ENCODE measurements at places on chromosomes 16 and 17.

DNA sequence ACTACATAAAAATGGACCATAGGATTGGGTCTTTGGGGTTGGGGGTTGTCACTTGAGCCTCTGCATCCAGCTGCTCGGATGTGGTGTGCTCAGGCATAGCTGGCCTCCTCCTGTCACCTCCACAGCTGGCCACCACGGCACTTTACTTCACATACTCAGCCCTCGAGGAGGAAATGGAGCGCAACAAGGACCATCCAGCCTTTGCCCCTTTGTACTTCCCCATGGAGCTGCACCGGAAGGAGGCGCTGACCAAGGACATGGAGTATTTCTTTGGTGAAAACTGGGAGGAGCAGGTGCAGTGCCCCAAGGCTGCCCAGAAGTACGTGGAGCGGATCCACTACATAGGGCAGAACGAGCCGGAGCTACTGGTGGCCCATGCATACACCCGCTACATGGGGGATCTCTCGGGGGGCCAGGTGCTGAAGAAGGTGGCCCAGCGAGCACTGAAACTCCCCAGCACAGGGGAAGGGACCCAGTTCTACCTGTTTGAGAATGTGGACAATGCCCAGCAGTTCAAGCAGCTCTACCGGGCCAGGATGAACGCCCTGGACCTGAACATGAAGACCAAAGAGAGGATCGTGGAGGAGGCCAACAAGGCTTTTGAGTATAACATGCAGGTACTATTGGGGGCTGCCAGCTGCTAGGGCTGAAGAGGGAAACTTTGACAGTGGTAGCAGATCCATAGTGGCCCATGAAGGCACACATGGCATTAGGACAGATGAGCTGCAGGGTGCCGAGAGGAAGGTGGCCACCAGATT, 30.8 kb downstream of the CDIP1 start:
- no peak for DNase-seq

GRCh38 chr16:85519540-85520231, 93.4 kb upstream of the GSE1 start:
- no peak for DNase-seq

DNA sequence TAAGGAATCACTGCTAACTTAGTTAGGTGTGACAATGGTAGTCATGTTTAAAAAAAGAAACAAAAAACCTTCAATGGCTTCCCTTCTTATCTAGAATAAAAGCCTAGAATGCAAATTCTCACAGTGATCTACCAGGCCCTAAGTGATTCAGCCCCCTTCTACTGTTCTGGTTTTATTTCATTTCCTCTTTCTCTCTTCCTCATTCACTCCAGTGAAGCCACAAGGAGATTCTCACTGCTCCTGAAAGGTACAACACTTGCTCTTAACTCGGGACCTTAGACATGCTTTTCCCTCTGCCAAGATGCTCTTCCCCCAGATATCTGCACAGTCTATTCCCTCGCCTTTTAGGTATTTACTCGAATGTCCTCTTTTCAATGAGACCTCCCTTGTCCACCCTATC, 3.7 kb downstream of the PIGS start:
- no peak for DNase-seq

- no peak for DNase-seq
Observed at GRCh38 chr16:81785138-81785924, 6.2 kb downstream of the PLCG2 start.

GRCh38 chr17:15742921-15743320, 10.8 kb downstream of the TBC1D26 start:
- no peak for DNase-seq

DNA sequence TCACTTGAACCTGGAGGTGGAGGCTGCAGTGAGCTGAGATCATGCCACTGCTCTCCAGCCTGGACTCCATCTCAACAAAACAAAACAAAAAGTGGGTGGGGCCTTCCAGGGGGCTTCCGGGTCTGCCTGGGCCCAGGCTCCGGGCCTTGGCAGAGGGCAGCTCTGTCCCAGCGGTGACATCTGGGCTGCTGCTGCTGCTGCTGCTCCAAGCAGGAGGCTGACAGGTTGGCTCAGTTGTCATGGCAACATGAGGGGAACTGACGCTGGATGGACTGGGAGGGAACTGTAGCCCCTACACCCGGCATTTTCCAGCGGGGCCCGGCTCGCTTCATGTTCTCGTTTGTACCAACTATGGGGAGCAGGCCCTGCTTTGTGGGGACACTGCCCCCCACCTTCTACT, 4.0 kb downstream of the BAIAP3 start:
- DNase-seq: no peak

DNA sequence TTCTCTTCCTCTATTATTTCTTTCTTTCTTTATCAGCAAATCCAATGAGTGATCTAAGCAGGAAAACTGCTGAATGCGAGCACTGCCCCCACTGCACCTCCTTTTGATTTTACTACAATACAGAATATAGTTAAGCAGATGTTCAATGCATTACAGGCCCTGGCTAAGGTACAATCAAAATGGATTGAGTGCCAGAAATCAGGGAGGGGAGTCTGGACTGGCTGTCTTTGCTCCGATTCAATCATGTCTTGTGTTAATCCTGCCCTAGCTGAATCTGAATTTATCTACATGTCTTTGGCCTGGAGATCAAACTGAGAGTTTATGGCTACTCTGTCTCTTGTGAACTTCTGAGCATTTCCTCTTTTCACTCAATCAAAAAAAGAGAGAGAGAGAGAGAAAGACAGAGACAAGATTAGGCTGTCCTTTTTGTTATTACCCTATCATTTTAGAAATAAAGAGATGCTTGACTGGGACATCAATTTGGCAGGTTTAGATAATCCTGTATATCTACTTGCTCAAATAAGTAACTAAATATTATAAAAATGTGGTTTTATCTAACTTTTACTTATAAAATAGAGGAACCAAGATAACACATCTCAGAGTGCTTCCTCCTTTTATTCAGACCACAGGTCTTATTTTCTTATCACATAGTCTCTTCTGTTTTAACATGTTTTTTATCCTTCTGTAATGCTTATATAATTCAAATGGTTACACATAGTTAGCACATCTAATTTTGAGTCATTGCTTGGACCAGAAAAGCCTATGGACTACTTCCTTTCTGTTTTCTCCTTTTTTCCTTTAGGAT, 656.2 kb downstream of the KCNJ2 start:
- no peak for DNase-seq

DNA sequence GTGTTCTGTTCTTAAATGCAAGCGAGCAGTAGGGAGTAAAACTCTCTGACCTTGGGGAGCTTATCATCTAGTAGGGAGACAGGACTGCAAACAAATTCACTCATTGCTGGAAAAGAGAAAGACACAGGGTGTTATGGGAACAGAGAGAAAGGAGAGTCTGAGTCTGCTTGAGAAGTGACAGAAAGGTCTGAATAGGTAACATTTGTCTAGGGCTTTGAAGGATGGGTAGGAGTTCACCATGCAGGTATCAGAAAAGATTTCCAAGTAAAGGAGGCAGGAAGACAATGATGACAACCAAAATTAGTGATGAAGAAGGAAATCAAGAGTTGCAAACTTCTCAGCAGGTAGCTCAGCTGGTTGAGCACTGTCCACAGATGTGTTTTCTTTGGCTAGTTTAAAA, 93.6 kb upstream of the GPR139 start:
- DNase-seq: no peak

- DNase-seq: no peak
Observed at GRCh38 chr17:77189148-77189547, 48.4 kb downstream of the SEC14L1 start.

DNA sequence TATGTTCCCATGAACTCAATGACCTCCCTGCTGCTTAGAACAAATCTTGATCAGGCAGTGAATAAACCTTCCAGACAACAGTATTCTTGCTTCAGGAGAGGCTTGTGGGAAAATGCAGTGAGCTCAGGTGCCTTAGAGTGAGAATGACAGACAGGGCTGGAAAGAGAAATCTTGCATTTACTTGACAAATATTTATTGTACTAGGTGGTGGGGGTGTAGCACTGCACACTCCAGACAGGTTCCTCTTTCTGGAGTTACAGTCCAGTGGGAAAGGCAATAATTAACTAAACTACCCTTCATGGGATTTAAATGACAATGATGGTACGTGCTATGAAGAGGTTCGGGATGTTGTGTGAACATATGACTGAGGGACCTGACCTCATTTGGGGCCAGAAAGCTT, 182.9 kb downstream of the SHISA9 start:
- no peak for DNase-seq

DNA sequence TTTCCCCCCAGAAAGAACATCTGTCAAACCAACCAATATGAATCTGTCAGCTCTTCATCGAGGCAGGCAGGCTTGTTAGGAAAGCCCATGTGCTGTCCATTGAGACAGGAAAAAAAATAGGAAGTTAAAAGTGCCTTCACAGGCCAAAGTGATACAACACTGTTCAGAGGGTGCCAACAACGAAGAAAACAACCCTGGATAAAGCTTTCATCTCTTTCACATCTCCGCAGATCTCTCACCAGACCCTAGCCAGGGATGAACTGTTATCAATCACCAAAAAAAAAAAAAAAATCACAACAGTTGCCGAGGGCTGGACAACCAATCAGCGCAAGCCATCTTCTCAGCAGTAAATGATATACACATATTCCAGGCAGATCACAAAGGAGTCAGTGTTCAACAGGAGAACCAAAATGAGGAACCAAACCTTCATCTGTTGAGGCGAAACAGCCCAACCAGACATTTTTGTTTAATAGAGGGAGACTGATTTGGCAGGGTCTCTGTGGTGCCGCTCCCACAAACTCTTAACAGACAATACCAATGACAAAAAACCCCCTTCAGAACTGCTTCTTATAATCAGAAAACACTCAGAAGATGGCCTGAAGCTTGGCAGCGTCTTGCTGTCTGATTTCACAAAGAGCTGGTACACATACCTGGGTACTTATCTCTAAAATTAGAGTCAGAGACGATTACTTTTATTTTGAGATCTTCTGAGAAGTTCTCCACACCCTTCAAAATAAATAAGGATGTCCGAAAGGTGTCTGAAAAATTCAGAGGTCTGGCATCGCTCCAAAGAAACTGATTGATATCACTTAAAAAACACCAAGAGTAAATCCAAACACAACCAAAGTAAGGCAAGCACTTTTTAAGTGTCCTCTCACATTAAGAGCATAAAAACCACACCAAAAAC, 1.8 kb downstream of the MAP3K14 start:
- DNase-seq: no peak

DNA sequence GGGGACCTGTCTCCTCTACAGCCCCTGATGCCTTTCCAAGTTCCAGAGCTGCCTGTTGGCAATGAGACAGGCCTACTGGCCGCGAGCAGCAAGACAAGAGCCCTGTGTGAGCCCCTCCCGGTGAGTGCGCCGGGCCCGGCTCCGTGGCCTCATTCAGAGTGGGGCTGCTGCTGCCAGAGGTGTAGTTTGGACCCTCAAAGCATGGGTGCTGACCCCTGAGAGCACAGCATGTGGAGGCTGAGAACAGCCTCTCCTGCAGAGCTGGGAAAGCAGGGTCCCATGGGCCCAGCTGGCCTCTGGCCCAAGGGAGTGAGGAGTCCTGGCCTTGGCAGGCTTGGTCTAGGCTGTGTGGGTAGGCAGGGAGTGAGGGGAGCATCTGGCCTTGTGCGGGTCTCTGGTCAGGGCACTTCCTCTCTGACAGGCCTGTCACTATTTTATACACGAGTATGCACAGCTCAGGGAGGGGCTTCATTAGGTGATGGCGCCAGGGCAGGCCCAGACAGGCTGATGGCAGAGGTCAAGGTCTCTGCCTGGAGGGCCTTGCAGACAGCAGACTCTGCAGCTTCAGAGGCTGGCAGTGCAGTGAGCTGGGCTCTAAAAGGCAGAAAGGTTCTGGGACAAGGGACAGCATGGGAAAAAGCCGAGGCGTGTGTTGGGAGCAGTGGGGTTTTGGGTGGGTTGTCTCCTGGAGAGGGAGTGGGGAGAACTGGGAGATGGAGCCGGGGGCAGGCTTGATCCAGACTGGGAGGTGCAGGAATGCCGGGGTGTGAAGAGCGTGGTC, 43.4 kb downstream of the ADCY7 start:
- DNase-seq: peak; percentile 64

DNA sequence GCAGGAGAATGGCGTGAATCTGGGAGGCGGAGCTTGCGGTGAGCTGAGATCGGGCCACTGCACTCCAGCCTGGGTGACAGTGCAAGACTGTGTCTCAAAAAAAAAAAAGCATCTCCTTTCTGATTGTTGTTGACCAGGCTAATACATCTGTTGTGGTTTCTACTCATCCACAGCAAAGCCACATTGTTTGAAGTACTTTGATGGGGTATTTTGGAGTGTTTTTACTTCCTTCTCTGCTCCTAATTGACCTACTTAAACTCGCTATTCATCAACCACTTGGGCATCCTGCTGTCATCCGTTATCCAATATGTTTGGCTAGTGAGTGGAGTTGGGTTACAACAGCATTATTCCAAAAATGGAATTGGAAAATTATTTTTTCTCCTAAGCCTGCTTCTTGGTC, 3.5 kb upstream of the CDC27 start:
- DNase-seq: no peak

GRCh38 chr17:7833011-7833794, 814 bp upstream of the KDM6B start:
- no peak for DNase-seq

GRCh38 chr16:89395150-89396142, 94.9 kb downstream of the ANKRD11 start:
- DNase-seq: peak; percentile 92

GRCh38 chr16:73565263-73565662, 517.3 kb upstream of the ZFHX3 start:
- DNase-seq: no peak

GRCh38 chr17:43670645-43671030, 8.9 kb upstream of the MEOX1 start:
- no peak for DNase-seq

GRCh38 chr16:85857406-85857805, 41.6 kb upstream of the IRF8 start:
- no peak for DNase-seq

- peak; percentile 50 for DNase-seq
Observed at GRCh38 chr17:13931111-13931526, 138.2 kb upstream of the COX10 start.

DNA sequence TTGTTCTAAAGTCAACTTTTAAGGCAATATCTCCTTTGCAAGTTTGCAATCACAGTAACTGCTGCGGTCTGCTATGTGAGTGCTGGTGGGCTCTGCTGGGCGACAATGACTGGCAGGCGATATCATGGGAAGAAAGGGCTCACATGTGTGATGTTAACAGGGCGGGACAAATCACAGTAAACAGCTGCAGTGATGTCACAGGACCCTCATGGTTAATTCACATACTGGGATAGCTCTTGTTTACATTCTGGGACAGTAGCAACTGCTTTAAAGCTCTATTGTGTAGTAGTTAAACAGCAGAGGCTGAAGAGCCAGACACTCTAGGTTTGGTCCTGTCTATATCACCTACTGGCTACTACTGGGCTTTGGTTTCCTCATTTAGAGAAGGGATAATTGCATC, 257.2 kb upstream of the ASIC2 start:
- no peak for DNase-seq

DNA sequence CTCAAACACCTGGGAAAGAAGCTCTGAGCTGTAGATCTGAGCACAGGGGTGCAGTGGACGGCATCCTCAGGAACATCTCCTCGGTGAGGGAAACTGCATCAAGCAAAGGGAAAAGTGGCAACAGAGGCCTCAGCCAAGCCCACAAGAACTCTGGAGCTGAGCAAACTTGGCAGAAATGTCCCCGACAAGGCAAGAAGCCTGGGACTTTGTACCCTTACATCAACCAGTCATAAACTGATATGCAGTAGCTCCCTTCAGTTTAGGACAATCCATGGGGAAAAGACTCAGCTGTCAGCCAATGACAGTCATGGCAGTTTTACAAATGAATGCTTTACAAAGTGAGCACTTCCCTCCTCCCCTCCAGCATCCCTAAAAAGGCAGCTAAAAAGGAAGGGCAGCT, 210.0 kb upstream of the DYNLRB2 start:
- no peak for DNase-seq

- DNase-seq: no peak
Observed at GRCh38 chr16:89375021-89375420, 115.3 kb downstream of the ANKRD11 start.

- no peak for DNase-seq
Observed at GRCh38 chr16:12063004-12063395, 86.5 kb downstream of the SNX29 start.

Data from heart left ventricle (tissue), 16 donors.